Posterior vena cava (tissue), 2 donors: ENCODE measurements at places on chromosomes 12 and 14. TPM values are rescaled to one million over a fixed set of nuclear protein-coding genes. Genes with fewer than 3 reads are reported as not detected.

DNA sequence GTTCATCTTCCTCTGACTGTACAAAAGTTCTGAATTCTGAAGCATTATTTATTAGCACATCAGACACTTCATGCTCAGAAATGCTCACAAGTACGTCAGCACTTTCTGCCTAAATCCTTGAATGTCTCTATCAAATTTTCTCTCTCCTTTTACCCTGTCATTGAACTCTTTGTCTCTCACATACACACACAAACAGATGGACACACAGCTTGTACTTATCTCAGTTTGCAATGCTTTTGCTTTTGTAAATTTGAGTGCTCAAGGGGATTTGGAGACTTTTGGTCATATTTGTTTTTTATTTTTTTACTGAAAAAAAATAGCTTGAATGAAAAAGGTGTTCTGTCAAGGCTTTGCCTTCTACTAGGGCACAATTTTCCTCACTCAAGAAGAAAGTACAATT, 64.2 kb upstream of the PDZRN4 start:
- no peak for DNase-seq

- DNase-seq: no peak
Measured at GRCh38 chr14:98808494-98809407, 463.2 kb downstream of the BCL11B start.

GRCh38 chr14:38074081-38074480, 133.6 kb upstream of the SSTR1 start:
- no peak for DNase-seq

DNA sequence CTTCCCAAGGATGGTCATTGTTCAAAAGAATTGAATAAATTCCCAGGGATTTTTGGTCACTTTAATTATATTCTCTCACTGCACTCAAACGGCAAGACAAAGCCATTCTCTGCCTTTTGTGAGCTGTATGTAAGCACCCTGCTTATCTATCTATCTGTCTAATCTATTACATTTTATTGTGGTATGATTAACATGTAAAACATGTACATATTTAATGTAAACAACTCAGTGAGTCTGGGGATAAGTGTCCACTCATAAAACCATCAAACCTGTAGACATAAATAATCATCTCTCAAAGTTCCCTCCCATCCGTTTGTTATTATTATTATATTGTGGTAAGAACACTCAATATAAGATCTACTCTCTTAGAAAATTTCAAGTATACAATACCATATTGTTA, 167.1 kb downstream of the CAND1 start:
- DNase-seq: no peak

- no peak for DNase-seq
Measured at GRCh38 chr14:43005807-43006206, 1399.1 kb downstream of the LRFN5 start.

DNA sequence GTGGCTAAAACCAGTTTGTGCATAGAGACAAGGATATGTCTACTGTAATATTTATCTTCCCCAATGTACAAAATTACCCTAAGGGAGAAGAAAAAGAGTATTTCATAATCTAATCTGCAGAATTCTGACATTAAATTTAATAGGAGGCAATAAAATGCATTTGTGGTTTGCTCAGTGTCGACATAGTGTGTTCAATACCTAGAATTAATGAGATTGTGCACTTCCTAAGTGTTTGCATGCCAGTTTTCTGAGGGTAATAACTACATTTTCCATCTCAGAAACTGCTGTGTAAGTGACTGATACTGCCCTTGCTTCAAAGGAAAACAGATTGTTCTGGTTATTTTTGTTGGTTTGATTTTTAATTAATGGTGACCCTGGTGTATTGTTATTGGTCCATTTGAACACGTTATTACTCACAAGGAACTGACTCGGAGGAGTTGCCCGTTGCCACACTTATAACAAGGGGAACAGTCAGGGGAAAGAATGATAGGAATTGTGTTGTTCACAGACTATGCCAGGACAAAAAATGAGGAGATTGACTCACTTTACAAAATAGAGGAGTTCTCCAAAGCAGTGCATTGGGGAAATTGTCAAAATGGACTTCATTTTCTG, 960.3 kb upstream of the TMEM132C start:
- DNase-seq: no peak

- DNase-seq: no peak
Measured at GRCh38 chr14:104872469-104873341, 7.6 kb downstream of the CEP170B start.

- DNase-seq: no peak
Measured at GRCh38 chr12:27810756-27811155, 30.7 kb upstream of the MANSC4 start.

- no peak for DNase-seq
Measured at GRCh38 chr12:46242569-46242968, 26.3 kb downstream of the SLC38A1 start.

DNA sequence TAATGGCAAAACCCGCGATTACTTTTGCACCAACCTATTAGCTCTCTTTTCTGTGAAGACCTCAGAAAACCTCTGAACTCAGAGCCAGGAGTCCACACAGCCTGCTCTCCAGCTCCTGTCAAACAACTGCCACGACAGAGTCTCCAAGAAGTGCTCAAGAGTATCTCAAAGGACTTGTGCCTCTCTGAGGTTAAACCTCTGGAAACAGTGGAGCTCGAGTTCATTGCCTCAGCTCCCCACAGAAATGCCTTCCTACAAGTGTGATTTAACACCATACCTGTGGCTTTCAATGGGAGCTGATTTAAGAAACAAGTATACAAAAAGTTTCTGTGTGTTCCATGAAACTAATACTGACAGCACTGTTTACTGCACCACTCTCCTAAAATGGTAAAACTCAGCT, 20.1 kb downstream of the ACTN1 start:
- peak; percentile 9 for DNase-seq

- DNase-seq: no peak
Measured at GRCh38 chr12:78756936-78757335, 107.6 kb upstream of the SYT1 start.

- DNase-seq: no peak
Measured at GRCh38 chr12:85530456-85530855, 250.4 kb downstream of the ALX1 start.

DNA sequence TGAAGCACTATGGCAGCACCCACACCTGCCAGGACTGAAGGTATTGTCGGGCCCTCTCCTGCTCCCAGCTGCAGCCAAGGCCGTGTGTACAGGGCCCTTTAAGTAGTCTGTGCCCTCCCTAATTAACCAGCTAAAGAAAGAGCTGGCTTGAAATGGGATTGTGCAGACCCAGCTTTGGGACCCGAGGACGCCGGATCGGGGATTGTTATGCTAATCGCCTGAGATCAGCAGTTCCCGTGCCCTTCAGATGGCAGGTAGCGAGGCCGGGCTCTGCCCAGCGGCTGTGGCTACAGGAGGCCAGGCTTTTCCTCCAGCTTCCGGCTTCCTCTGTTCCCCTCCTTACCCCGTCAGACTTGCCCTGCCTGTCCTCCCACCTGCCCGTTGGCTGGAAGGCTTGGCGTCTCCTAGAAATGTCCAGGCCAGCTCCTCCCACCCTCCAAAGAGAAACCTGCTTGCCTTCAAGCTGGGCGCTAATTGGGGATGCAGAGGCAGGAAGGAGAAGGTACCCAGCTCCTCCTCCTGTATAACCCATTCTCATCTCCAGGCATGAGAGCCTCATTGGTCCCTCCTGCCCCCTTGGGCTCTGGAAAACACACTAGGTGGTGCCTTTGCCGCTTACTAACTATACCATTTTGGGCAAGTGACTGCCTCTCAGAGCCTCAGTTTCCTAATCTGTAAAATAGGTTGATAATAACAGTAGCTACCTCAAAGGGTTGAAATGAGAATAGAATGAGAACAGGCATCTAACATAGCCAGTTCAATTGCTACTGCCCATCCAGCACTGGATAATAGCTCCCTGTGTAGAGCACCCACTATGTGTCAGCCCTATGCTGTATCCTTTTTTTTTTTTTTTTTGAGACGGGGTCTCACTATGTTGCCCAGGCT, 25.8 kb upstream of the MSI1 start:
- no peak for DNase-seq

- DNase-seq: peak; percentile 67
Measured at GRCh38 chr14:99503848-99504453, 22.7 kb downstream of the CCNK start.

DNA sequence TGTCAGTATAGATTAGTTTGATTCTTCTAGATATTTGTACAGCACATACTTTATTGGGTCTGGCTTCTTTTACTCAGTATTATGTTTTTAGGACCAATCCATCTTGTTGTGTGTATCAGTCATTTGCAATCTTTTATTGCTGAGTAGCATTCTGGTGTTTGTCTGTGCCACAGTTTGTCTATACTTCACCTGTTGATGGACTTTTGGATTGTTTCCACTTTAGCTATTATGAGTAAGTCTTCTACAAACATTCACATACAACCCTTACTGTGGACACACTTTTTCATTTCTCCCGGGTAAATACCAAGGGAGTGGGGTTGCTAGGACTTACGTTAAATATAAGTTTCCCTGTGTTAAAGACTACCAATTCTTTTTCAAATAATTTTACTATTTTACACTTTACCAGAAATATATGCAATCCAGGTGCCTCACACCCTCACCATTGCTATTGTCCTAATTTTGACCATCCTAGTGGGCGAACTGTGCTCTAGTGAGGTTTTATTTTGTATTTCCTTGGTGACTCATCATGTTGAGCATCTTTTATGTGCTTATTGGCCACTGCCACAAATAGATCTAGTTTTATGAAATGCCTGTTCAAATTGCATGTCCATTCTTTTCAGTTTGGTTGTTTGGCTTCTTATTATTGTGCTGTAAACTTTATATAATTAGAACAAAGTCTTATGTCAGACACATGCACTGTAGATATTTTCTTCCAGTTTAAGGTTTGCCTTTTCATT, 304.7 kb upstream of the TMTC1 start:
- DNase-seq: no peak

HRK gene
- total RNA-seq: not detected

TEX52 gene
- total RNA-seq: not detected

ASPG gene
- total RNA-seq: 1.3 TPM

NRL gene
- total RNA-seq: 1.4 TPM

SLC25A21 gene
- total RNA-seq: 1.00 TPM

MYO1H gene
- not detected for total RNA-seq

GPD1 gene
- total RNA-seq: 4.5 TPM

SAMD15 gene
- 0.60 TPM for total RNA-seq

TAS2R43 gene
- 0.33 TPM for total RNA-seq
